ENCODE measurements at places on chromosomes 2 and 18. TPM values are rescaled to one million over a fixed set of nuclear protein-coding genes. Genes with fewer than 3 reads are reported as not detected.

The HRH4 gene
- total RNA-seq: 0.06 TPM

The FLACC1 gene
- 5.0 TPM for total RNA-seq

- DNase-seq: no peak
Measured at GRCh38 chr2:105872830-105873229, 128.1 kb downstream of the NCK2 start.

GRCh38 chr2:199019898-199020507, 437.7 kb downstream of the SATB2 start:
- DNase-seq: no peak

DNA sequence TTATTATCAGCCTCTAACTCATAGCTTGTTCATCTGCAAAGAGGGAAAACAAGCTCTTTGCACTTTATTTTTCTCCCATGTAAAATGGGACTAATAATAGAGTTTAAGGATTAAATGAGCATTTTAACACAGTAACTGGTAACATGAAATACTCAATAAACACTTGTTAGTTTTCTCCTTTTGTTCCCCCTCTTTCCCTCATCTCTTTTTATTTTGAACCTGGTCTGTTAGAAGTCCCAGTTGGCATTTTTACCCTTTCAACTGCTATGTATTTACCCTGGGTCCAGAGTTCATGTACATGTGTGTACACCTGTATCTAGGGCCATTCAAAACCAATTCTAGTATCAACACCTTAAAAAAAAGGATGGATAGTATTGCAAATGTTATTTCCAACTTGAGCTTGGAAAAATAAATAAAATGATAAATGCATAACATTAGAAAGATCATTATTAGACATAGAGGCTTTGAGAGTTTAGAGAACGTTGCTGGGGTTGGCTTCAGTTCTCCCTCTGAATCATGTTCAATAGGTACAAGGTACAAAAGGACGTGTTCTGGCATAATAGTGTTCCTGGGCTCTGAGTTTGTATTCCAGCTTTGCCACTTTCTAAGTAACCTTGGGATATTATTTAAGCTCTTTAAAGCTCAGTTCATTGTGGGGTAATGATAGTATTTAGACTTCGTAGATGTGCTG, 5.2 kb upstream of the VPS54 start:
- DNase-seq: no peak

DNA sequence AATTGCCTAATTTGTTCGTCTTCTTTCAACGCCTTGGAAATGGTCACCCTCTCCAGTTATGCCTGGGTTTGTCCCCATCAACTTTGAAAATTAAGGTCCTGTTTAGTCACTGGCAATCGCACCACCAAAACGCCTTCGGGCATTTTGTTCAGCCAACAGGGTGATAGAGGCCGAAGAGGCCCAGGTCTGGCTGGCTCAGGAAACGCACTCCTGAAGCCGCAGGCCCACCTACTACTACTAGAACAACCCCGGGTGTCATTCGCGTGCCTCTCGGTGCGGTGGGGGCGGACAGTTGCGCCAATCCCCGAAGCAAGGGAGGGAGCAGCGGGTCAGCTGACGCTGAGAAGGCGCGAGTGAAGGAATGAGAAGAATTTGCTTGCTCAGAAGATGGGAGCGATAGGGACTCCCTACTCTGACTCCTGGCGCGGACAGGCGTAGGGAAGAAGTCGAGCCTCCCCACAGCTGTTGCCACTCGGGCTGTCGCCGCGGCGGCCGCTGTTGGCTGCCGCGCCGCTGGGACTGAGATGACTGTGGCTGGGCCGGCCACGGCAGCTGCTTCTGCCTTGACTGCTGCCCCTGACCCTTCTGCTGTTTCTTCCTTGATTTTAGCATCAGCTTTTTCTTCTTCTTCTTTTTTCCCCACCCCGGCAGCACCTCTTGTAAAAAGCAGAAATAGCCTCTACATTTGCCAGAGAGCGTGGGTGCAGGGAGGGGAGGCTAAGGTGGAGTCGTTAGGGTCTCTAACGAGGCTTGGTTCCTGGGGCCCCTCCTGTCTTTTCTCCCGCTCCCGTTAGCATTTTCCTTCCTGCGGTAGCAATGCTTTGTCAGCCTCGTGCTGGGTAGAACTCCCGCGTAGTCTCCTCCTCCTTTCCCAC, 387.6 kb downstream of the FIGN start:
- peak; percentile 56 for DNase-seq

DNA sequence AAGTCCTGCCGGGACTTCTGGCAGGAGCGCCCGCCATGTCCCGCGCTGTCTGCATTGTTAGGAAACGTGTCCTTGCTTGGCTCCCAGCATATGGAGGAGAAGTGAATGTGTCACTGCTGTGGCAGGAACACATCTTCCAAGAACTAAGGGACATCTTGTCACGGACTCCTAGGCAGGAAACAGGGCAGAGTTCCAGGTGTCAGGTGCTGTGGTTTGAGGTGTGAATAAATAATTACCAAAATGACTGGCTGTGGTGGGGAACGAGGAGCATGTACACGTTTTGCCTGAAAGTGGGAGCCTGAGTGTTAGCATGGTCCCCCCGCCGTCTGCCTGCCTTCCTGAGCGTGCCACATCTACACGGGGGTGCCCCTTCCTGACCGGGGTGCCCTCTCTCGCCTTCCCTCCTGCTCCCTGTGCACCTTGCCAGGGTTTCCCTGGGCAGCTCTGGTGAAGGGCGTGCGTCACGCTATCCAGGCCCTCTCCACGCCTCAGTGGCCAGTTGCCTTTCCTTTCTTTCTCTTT, 237.5 kb downstream of the LDLRAD4 start:
- peak; percentile 78 for DNase-seq

GRCh38 chr2:85743304-85743978, 10.3 kb upstream of the ATOH8 start:
- no peak for DNase-seq

The ABCG5 gene
- 0.10 TPM for total RNA-seq

GRCh38 chr2:42124011-42124785, 45.0 kb upstream of the EML4 start:
- DNase-seq: no peak

DNA sequence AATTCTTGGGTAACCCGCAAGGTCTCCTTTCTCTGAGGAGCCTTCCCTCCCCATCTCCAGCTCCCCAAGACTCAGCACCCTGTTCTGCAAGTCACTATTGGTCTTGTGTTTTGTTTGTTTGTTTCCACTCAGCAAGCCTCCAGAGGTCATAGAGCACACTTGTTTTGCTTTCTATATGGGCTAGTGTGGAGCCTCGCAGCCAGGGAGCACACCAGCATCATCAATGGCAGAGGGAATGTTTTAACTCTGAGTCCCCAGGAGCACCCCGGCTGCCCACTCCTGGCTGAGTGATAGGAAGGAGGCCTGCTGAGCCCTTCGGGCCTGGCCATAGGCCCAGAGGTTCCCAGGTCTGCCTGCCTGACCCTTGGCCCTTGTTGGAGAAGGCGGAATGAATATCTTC, 36.6 kb downstream of the GLI2 start:
- DNase-seq: no peak

- no peak for DNase-seq
Measured at GRCh38 chr18:62912885-62913284, 197.5 kb downstream of the PHLPP1 start.
